ENCODE measurements at places on chromosomes 7 and 10.

- no peak for DNase-seq
These were observed 213.3 kb upstream of the PHYHIPL start for GRCh38 chr10:58963101-58963534.

DNA sequence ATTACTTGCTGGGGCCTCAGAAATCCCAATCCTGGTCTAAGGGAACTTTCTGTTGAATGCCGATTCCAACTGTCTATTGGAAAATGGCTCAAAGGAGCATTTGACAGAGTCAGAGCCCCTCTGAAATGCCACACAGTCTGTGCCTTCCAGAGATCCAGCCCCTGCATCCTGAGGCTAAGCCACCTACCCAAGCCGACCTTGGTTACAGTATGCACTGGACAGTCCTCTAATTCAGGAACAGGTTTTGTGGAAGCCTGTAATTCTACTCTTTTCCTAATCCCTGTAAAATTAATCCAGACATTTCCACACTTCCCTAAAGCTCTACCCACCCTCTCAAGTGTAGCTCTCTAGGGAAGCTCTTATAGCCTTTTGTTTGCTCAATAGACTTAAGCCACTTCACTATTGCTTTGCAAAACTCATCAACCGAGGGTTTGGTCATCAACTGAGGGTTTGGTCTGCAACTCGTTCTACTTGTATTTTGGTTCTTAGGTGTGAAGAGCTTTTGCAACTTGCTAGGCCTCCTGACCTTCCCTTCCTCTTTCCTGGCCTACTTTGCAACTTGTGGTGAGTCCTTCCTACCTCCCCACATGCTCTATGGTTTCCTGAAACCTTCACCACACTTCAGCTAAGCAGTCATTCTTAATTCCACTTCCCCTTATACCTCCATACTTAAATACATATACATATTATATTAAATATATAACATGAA is 364.8 kb downstream of the SFMBT2 start:
- no peak for DNase-seq

DNA sequence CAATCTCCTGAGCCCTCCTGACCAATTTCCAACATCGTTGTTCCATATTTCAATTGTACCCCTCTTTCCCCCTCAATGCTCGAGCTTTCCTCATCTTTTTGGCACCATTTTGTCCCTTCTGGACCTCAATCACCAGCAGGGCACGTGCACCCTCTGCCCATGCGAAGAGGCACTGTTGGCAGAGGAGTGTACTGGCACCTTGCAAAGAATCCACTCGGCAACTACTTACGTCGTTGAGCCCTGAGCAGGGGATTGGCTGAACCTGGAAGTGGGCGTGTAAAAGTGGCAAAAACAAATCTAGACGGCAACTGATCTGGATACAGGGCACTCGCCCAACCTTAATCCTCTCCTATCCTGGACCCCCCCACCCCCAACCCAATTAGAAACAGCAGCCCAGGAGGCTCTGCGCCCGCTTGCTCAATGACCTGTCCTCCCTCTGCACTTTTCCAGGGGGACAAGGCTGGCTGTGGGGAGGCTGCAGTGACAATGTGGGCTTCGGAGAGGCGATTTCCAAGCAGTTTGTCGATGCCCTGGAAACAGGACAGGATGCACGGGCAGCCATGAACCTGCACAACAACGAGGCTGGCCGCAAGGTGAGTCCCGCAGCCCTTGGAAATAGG is 18.8 kb downstream of the WNT8B start:
- peak; percentile 71 for DNase-seq

GRCh38 chr7:133053321-133053891 is 28.5 kb downstream of the CHCHD3 start:
- DNase-seq = no peak

DNA sequence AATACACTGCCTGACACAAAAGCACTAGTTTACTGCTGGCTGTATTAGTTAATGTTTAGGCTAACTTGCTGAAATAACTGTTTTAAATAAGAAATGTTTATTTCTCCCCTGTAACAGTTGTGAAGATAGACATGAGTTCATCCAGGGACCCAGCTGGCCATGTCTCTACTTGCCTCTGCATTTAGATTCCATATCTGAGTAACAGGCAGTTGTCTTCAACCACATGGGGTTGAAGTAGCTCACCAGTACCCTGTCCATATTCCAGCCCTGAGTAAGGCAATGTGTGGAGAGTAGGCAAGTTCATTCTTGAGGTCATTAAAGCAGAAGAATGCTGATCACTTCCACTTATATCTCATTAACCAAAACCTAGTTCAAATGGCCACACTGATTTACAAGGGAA is 31.1 kb upstream of the RSBN1L start:
- no peak for DNase-seq

GRCh38 chr7:44894888-44895580 is 9.7 kb upstream of the PURB start:
- no peak for DNase-seq

DNA sequence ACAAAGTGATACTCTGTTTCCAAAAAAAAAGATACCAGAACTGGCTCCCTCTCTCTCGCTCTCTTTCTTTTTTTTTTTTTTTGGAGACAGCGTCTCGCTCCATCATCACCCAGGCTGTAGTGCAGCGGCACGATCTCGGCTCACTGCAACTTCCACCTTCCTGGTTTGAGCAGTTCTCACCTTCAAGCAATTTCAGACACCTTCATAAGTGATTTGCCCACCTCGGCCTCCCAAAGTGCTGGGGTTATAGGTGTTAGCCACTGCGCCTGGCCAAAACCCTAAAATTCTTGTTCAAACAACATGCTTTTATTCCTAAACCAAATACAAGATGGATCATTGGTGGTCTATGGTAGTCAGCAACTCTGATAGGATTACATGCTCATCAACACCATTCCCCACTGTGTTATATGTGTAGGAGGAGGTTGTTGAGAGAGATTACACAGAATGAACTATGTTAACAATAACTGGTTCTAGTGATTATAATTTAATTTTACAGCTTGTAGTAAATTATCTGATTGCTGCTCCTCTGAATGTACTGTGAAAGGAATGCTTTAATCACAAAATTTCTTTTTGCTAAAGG is 15.5 kb downstream of the ACBD5 start:
- DNase-seq = no peak

DNA sequence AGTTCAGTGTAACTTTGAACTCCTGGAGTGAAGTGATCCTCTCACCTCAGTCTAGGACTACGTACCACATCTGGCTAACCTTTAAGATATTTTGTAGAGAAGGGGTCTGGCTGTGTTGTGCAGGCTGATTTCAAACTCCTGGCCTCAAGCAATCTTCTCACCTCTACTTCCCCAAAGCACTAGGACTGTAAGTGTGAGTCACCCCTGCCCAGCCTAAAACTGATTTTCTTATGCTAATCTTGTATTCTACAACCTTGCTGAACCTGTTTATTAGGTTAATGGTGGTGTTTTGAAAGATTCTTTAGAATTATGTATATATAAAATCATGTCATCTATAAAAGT is 58.0 kb downstream of the LCOR start:
- DNase-seq = no peak

DNA sequence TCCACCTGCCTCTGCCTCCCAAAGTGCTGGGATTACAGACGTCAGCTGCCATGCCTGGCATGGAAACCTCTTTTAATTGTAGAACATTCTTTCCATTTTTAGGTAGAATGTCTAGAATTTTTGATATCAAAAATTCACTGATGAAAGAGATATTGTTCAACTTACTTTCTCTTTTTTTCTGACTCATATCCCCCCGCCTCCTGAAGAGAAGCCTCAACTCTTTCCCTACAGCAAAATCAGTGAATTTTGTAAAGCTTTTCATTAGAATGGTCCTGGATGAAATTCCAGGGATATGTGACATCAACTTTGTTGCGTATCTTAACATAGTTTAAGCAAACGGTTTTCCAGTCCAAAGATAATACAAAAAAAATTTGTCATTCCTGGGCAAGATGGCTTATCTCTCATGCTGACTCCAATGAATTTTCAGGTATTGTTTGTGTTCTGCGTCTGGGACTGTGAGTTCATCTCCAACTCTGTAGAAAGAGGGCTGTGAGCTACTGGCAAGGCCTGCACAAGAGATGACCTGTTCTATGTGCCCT is 256.8 kb downstream of the BMPER start:
- no peak for DNase-seq

- DNase-seq = no peak
These were observed 76.2 kb downstream of the GRB10 start for GRCh38 chr7:50706469-50706937.

DNA sequence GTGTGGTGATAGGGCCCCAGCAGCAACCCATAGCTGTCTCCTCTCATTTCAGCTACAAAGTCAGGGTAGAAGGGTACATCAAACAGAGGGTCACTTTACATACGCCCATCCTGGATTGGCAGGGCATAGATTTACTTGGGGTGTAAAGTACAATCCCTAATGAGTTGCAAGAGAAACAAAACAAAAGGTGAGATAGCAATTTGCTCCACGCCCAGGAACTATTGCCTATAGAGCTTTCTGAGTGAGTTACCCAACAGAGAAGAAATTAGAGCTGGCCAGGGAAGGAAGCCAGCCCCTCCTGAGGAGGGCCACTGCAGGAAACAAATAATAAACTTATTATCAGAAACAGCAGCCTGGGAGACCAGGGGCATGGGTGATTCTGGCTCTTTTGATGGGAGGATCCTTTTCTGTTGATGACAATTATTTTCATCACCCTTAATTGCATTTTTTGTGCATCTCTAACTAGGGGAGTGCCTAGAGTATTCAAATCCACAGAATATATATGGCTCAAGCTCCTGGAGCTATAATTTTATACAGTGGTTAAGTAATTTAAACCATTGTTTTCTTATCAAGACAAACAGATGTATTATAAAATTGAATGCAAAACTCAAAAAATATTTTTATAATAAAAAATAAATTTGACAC is 47.4 kb downstream of the SLC26A5 start:
- no peak for DNase-seq

- DNase-seq = no peak
These were observed 103.3 kb downstream of the SEMA3A start for GRCh38 chr7:84091318-84091717.

DNA sequence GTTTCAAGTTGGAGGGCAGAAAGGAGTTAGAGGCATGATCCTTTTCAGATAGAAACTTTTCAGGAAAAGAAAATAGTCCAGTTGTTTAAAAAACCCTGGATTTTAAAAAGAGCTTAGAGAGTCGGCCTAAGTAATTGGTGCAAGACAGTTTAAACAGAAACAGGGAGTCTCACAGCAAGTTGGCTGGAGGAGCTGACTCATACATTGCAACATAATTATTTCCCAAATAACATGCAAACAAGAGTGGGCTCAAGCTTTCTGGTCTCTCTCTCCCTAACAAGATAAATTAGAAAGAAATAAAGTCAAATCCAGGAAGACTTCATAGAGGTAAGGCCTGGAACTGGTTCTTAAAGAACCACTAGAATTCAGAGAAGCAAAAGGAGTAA is 100.3 kb upstream of the AGBL3 start:
- DNase-seq = no peak

DNA sequence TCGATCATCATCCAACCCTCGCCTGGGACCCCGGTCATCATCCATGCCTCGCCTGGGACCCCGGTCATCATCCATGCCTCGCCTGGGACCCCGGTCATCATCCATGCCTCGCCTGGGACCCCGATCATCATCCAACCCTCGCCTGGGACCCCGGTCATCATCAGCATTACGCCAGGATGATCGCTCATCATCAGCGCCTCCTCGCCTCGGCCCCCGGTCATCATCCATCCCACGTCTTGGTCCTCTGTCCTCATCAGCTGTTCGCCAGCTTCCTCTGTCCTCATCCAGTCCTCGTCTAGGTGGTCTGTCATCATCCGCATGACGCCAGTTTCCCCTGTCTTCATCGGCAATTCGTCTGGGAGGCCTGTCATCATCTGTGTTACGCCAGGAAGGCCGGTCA is 12.7 kb downstream of the NANOS1 start:
- no peak for DNase-seq

GRCh38 chr10:110995301-110995700 is 75.9 kb downstream of the SHOC2 start:
- DNase-seq = no peak

GRCh38 chr10:112958275-112958995 is 8.4 kb downstream of the TCF7L2 start:
- DNase-seq = no peak

- DNase-seq = no peak
These were observed 720.9 kb downstream of the PARD3 start for GRCh38 chr10:34094146-34094696.

- no peak for DNase-seq
These were observed 450.7 kb downstream of the PARD3 start for GRCh38 chr10:34364253-34365037.

Measured in stimulated activated CD8-positive, alpha-beta memory T cell treated with anti-CD3 and anti-CD28 coated beads, Interleukin-15, amount 100 ng/mL, for 4 hours (primary cell).